ENCODE measurements at places on chromosomes 4 and X. TPM values are rescaled to one million over a fixed set of nuclear protein-coding genes. Genes with fewer than 3 reads are reported as not detected.

- H3K4me3 ChIP-seq = no peak overlapping the region
- peaks cover 3% of the 10 kb centered on the region for H3K27me3 ChIP-seq
- no peak overlapping the region for H3K27ac ChIP-seq
- H3K4me1 ChIP-seq = peaks cover 9% of the 10 kb centered on the region
Measured at GRCh38 chrX:119734897-119735339, 23.5 kb upstream of the SOWAHD start.

GRCh38 chrX:95721011-95721410 is 963.6 kb upstream of the DIAPH2 start:
- no peak overlapping the region for H3K27ac ChIP-seq
- no peaks in the 10 kb centered on the region for H3K4me1 ChIP-seq
- no peaks in the 10 kb centered on the region for H3K27me3 ChIP-seq
- no peaks in the 10 kb centered on the region for H3K36me3 ChIP-seq

DNA sequence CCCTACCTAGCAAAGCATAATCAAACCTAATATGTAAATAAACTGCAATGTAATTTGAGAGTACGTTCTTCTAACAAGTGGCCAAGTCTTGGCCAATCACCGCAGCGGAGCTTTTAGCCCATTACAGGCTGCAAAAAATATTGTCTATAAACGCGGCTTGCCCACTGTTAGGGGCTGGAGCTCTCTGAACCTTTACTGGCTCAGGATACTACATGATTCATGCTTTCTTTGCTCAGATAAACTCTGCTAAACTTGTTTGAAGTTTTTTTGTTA is 990 bp upstream of the HADH start:
- no peak overlapping the region for H3K4me3 ChIP-seq
- H3K27ac ChIP-seq = no peak overlapping the region
- DNase-seq = no peak
- no peaks in the 10 kb centered on the region for H3K36me3 ChIP-seq

DNA sequence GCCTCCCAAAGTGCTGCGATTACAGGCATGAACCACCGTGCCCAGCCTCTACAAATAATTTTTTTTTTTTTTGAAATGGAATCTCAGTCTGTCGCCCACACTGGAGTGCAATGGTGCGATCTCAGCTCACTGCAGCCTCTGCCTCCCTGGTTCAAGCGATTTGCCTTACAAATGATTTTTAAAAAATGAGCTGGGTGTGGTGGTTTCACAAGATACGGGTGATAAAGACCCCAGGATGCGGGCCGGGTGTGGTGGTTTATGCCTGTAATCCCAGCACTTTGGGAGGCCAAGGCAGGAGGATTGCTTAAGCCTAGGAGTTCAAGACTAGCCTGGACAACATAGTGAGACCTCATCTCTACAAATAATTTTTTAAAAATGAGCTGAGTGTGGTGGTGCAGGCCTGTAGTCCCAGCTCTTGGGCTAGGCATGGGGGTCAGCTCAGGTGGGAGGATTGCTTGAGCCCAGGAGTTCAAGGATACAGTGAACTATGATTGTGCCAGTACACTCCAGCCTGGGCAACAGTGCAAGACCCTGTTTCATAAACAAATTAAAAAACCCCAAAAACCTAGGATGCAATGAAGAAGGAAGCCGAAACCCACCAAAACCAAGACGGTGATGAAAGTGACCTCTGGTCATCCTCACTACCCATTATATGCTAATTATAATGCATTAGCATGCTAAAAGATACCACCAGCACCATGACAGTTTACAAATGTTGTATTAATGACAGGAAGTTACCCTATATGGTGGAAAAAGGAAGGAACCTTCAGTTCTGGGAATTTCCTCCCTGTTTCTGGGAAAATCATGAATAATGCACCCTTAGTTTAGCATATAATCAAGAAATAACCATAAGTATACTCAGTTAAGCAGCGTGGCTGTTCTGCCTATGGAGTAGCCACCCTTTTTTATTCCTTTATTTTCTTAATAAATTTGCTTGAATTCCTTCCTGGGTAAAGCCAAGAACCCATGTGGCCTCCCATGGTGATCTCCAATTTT is 27.7 kb downstream of the PDGFRA start:
- no peaks in the 10 kb centered on the region for H3K27me3 ChIP-seq
- H3K4me1 ChIP-seq = peaks cover 48% of the 10 kb centered on the region
- H3K4me3 ChIP-seq = no peak overlapping the region
- H3K27ac ChIP-seq = no peak overlapping the region
- no peak for DNase-seq

ADH6 gene
- total RNA-seq = not detected

ARHGAP10 gene
- total RNA-seq = 126 TPM

- no peak overlapping the region for H3K27ac ChIP-seq
- H3K4me1 ChIP-seq = peaks cover 12% of the 10 kb centered on the region
- H3K36me3 ChIP-seq = no peaks in the 10 kb centered on the region
- no peaks in the 10 kb centered on the region for H3K27me3 ChIP-seq
Measured at GRCh38 chrX:103797691-103798090, 21.1 kb downstream of the PLP1 start.

RTL5 gene
- 19.5 TPM for total RNA-seq

GRCh38 chrX:2609431-2610238 is 81.5 kb upstream of the CD99 start:
- peak; percentile 10 for DNase-seq
- H3K36me3 ChIP-seq = peaks cover 6% of the 10 kb centered on the region
- H3K27me3 ChIP-seq = no peaks in the 10 kb centered on the region
- H3K4me3 ChIP-seq = peak overlapping the region; percentile 86

DNA sequence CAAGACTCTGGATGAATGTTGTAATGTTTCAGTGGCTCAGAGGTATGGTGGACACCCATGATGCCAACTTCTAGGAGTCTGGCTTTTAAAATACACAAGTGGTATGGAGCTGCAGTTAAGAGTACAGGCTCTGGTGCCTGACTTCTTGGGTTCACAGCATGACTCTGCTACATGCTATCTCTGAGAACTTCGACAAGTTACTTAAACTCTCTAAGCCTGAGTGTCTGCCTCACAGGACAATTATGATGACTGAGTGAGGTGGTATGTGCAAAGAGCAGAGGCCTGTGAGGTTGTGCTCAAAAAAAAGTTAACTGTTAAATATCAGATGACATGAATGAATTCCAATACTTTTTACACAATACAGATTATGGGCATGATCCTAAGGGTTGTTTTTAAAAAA is 90.9 kb upstream of the SRD5A3 start:
- H3K27ac ChIP-seq = no peak overlapping the region
- DNase-seq = no peak
- peaks cover 4% of the 10 kb centered on the region for H3K27me3 ChIP-seq
- H3K36me3 ChIP-seq = no peaks in the 10 kb centered on the region

MBNL3 gene
- total RNA-seq = 7.7 TPM

DNA sequence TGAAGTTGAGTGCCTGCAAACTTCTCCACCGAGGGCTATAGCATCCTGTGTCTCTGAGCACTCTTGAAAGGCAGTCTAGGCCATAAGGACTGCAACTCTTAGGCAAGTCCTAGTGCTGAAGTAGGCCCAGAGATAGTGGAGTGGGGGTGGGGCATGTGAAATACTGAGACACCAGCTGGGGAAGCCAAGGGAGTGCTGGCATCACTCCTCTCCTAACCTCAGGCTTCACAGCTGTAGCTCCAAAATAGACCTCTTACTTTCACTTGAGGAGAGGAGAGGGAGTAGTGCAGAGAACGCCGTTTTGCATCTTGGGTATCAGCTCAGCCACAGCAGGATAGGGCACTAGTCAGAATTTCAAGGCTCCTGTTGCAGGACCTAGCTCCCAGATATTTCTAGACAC is 56.2 kb upstream of the CYSLTR1 start:
- no peaks in the 10 kb centered on the region for H3K4me1 ChIP-seq
- H3K27me3 ChIP-seq = no peaks in the 10 kb centered on the region
- no peaks in the 10 kb centered on the region for H3K36me3 ChIP-seq
- no peak overlapping the region for H3K27ac ChIP-seq
- no peak for DNase-seq

GRCh38 chr4:103091601-103092223 is 7.9 kb downstream of the BDH2 start:
- no peak for DNase-seq
- no peaks in the 10 kb centered on the region for H3K27me3 ChIP-seq
- H3K4me3 ChIP-seq = no peak overlapping the region
- H3K27ac ChIP-seq = no peak overlapping the region

DNA sequence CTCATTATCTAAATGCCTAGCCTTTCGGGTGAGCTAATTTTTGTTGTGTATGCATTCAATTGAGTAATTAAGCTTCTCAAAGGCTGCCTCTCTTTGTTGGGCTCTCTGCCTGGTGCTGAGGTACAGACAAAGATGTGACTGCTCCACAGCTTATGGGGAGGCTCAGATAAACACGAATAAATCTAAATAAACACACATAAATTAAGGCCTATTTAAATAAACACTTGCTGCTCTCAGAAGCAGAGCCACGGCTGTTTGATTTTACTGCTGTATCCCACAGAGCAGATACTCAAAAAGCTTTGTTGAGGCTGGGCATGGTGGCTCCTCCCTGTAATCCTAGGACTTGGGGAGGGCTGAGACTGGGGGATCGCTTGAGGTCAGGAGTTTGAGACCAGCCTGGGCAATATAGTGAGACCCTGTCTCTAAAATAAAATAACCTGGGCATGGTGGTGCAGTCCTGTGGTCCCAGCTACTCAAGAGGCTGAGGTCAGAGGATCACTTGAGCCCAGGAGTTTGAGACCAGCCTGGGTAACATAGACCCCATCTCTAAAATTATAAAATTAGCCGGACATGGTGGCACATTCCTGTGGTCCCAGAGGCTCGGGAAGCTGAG is 8.4 kb upstream of the CD99 start:
- no peak overlapping the region for H3K27ac ChIP-seq
- no peak overlapping the region for H3K4me3 ChIP-seq
- H3K27me3 ChIP-seq = no peaks in the 10 kb centered on the region
- H3K36me3 ChIP-seq = no peaks in the 10 kb centered on the region
- H3K4me1 ChIP-seq = peaks cover 15% of the 10 kb centered on the region

KCNIP4 gene
- total RNA-seq = 0.55 TPM

DNA sequence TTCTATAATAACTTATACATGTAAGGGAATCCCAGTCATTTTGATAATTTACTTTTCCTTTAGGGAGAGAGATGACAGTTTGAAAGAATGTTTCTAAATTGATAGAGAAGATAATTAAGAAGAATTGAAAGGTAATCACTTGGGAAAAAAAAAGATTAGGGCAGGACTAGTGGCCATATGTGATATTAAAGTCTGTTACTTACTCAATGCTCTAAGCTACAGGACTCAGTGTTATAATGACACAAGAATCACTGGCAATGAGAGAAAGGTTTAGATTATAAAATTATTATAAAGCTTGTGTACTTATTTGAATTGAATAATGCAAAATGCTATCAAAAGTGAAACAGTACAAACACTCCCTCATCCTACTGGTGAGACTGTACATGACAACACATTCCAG is 265.3 kb downstream of the BANK1 start:
- no peak overlapping the region for H3K27ac ChIP-seq
- H3K36me3 ChIP-seq = no peaks in the 10 kb centered on the region
- H3K27me3 ChIP-seq = peaks cover 26% of the 10 kb centered on the region
- H3K4me1 ChIP-seq = no peaks in the 10 kb centered on the region
- H3K4me3 ChIP-seq = no peak overlapping the region

RAI2 gene
- 0.27 TPM for total RNA-seq

KIAA1210 gene
- total RNA-seq = not detected

DNA sequence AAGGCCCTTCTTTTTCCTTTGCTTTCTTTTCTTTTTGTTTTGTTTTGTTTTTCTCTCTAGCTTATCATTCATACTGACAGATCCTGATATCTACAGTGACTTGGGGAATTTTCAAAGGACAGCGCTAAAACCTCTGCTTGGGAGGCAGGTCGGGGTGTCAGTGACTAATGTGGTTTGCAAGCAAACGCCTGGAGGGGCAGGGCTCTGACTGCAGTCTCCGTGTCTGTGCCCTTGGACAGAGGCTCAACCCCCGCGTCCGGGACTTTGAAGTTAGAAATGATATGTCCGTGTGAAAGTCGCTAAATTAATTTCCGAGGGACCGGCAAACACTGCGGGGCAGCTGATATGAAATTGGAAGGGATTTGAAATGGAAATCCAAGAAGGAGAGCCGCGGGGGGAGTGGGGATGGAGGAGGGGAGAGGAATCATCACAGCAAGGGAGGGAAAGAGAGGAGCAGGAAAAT is 312.4 kb downstream of the DHRSX start:
- DNase-seq = no peak
- no peaks in the 10 kb centered on the region for H3K27me3 ChIP-seq
- peak overlapping the region; percentile 56 for H3K27ac ChIP-seq

F9 gene
- total RNA-seq = not detected

Data from osteocyte (in vitro differentiated cells).